Effector memory CD4-positive, alpha-beta T cell (primary cell): ENCODE measurements at places on chromosomes 1 and 21.
A peak's percentile ranks its signal among the peaks of the same experiment; 100 is the strongest.

GRCh38 chr1:179380299-179380698 is 14.5 kb downstream of the AXDND1 start:
- no peak for DNase-seq

DNA sequence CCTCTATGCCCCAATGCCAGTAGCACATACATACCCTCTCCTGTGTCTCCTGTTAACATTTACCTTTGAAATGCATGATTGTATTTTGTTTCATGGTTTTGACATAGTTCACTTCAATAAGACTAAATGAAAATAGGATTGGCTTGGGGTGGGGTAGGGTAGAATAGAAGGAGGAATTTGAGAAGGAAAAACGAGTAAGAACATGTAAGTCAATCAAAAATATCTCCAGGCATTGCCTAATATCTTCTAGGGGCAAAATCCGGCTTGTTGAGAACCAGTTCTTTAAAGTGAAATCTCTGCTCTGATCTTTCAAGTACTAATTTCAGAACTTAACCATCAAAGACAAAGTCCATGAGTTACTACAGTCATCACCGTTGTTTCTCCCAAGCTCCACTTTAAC is 31.8 kb upstream of the RGS2 start:
- no peak for DNase-seq

DNA sequence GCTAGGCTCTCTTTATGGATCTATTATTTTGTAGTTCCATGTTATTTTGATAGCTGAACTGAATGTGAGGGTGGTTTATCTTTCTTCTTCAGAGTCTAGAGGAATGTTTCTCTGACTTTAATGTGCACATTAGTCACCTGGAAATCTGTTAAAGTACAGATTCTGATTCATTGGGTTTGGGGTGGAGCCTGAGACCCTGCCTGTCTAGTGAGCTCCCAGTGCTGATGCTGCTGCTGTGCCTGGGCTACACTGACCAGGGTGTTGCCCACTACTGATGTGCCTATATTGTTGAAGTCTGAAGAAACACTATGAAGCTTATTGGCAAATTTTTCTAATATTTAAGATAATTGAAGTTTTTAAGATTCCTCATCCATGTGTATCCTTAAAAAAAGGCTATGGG is 35.9 kb downstream of the CD46 start:
- no peak for DNase-seq

DNA sequence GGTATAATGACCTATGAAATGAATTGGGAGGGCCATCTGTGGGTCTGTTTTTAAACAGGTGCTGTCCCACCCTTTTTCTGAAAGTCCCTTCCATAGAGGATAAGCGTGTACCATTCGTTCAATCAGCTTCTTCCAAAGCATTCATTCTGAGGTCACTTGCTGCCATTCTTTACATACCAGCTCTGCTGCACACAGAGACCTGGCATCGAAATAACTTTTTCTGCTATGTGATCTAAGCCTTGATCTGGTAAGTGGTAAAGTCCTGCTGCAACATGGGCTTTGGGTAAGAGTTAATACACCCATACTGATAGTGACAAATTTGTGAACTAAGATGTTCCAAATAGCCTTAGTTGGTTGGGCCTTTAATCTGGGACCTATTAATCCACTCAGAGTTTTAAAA is 38.9 kb downstream of the DR1 start:
- no peak for DNase-seq

DNA sequence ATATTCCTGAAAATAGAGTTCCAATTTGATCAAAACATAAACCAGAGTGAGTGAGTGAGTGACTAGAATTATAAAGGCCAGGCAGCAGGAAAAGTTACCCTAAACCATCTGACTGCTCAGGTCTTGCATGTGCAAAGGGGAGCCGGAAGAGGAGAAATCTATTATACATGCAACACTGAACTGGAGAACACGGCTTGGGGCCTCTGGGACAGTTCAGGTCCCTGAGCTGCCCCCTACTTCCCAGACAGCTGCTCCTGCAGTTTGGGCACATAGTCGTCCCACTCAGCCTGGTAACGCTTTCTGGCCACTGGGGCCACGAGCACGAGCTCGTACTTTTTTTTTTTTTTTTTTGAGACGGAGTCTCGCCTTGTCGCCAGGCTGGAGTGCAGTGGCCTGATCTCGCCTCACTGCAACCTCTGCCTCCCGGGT is 40.1 kb downstream of the PTPRC start:
- no peak for DNase-seq

- no peak for DNase-seq
These were observed 49.8 kb downstream of the PRDM2 start for GRCh38 chr1:13749543-13750341.

DNA sequence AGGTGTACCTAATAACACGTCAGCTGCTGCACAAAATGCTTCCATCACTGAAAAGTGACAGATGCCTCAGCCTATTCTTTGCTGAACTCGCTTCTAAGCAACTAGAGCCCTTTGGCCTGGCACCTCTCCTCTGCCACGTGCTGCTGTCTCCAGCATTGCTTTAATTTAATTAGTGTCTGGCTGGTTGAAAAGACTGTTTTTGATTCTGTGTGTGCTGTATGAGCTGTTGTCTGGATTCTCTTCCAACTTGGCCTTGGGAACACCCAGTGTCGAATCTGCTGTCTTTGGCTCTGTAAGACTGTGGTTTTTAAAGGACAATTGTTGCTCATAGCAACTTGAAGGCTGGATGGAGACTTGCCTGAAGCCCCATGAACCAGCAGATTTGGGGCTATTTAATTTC is 109.5 kb downstream of the PSMG1 start:
- no peak for DNase-seq

GRCh38 chr1:57218487-57219079 is 205.3 kb downstream of the DAB1 start:
- no peak for DNase-seq

GRCh38 chr1:7975212-7975865 is 13.8 kb downstream of the PARK7 start:
- DNase-seq: peak; percentile 10

DNA sequence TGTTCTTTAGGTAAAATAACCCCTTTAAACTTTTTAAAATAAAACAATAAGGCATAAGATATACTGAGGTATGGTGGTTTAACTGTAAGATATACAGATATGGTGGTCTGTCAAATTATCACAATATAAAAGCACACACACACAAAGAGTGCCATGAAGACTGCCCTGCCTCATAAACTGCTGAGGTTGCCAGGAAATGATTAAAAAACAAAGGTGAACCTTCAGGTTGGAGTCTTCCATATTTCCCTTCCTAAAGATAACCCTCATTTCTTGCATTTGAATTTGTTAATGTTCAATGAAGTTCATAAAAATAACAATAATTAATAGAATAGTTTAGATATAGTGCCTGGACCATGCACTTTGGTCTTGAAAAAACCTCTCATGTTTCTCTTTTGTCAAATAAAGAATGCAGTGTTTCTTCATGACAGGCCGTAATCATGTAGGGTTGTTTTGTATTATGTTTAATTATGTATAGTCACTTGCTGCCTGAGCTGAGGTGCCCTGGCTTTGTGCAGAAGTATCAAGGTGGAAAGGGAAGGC is 123.6 kb upstream of the B3GALT2 start:
- DNase-seq: no peak

GRCh38 chr1:163320891-163321290 is 863 bp upstream of the NUF2 start:
- DNase-seq: no peak

- no peak for DNase-seq
These were observed 6.0 kb upstream of the CFAP141 start for GRCh38 chr1:154212083-154212482.

DNA sequence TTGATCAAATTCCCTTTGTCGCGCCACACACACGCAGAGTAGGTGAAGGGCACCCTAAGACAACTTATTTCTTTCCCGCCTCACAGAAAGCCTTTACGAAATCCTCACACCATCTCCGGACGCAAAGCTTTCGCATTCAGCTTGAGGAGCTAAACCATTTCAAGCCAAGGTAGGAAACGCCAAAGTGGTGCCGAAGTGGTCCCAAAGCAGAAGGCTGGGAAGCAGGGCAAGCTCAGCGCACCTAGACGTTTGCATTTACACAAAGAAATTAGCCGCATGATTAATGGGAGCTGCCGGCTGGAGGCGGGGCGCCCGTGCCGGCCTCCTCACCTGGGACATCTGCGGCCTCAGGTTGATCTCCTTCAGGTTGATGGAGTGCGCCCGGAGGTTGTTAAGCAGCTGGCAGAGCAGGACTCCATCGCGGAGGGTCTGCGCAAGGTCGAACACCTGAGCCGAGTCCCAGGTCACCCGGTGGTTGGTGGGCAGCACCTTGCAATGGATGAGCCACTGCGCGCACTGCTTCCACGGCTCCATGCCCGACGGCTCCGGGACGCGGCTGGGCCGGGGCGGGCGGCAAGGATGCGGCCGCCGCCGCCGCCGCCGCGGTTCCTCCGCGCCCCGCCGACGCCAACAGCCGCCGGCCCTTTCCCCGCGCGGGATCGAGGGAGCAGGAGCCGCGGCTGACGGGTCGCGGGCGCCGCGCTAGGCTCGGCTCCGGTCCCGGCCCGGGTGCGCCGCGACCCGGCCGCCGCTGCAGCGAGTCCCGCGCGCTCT is 457 bp downstream of the VAV3 start:
- DNase-seq: no peak

DNA sequence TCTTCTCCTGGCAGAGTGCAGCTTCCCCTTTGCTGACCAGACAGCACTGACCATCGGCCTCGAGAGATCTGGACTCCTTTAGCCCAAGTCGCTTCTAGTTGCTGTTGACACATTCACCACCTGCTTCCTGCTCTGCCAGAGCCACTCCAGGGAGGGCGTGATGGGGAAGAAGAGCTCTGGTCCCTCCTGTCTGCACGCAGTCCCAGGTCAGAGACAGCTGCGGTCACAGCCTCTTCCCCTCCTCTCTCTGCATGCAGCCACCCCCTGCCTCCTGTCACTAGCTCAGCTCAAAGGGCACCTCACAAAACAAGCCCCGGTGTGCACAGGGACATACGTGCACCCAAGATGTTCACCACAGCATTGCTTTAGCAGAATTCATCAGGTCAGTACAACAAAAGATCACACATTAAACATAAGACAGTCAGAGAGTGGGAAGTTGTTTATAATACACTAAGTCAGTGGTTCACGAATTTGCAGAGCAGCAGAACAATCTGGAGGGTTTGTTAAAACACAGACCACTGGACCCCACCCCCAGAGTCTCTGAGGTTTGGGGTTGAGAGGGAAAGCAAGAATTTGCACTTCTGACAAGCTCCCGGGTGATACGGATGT is 132.9 kb downstream of the SYF2 start:
- DNase-seq: no peak

- peak; percentile 10 for DNase-seq
These were observed 65.2 kb downstream of the SIK1 start for GRCh38 chr21:43361493-43362296.

DNA sequence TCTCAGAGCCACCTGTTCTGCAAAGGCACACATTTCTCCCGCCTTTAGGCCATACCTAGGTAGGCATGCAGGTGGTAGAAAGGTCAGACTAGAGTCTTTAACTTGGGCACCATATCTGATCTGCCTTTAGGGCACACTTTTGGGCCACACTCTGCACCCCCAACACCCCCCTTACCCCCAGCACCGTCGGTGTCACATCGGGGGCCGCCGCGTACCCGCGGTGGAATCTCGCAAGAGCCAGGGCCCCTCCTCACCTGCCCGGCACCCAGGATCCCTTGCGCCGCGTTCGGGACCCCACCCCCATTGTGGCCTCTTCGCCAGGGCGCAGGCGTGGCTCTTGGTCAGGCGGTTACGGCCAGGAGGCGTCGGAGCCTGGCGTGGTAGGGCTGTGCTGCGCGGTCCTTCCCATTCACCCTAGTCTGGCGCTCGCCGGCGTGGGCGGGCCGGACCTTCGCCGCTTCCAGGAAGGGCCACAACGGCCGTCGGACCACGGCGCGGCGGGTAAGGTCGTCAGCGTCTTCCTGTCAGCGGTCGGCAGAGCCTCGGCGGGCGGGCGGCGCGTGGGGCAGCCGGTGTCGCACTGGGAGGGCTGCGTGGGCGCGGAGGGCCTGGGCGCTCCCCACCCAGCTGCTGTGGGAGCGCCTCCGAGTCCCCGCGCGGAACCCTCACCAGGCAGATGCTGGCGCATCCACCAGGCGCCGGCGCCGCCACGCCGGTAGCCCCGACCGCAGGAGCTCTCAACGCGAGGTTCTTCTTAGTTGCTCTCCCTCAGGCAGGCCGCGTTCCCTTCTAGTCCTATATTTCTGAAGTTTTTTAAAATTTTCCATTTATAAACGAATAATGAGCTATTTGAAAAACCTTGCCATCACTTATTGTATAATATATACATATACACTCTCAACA is at the start of gene DNAH14:
DNAH14 (plus strand) TSS at position 341 of the 903 bp plus-strand sequence. CDS start 23,028 bp downstream, outside the sequence.
- no peak for DNase-seq

- DNase-seq: no peak
These were observed 27.7 kb downstream of the PTPRF start for GRCh38 chr1:43558346-43558841.

- no peak for DNase-seq
These were observed 113.6 kb downstream of the DMRTB1 start for GRCh38 chr1:53572815-53573173.

GRCh38 chr1:43367026-43367903 is 546 bp downstream of the ELOVL1 start:
- DNase-seq: no peak

- no peak for DNase-seq
These were observed 55.7 kb downstream of the ADGRL4 start for GRCh38 chr1:78950826-78951225.

DNA sequence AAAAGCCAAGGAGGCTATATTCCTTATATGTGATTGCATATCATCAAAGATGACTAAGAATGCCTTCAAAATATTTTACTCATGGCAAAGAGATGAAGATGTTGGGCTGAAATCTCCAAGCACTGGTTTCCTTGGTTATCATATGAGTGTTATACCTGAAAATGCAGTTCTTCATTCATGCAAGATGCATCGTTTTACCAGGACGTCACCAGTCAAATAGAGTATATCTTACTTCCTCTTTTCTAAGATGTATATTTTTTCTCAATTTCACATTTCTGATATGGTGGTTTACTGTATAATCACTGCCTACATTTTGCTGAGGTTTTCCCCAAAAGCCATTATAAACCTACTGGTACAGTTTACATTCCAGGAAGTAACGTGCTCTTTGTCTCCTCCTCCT is 1085.7 kb downstream of the NCAM2 start:
- DNase-seq: no peak

DNA sequence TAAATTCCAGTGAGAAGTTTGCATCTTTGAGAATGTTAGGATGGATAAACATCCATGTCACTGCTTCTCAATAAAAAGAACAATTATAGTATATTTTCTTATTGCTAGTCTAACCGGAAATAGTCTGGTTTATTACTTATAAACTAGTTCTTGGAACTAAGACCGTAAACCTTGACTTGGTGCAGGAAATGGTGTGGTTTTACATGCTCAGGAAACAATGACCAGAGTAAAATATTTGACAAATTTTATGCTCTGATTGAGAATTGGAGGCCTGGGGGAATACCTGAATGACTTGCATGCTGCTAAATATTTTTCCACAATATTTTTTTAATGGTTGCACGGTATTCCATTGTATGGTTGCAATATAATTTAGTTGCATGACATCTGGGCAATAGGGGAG is 76.3 kb downstream of the XCL2 start:
- DNase-seq: no peak

DNA sequence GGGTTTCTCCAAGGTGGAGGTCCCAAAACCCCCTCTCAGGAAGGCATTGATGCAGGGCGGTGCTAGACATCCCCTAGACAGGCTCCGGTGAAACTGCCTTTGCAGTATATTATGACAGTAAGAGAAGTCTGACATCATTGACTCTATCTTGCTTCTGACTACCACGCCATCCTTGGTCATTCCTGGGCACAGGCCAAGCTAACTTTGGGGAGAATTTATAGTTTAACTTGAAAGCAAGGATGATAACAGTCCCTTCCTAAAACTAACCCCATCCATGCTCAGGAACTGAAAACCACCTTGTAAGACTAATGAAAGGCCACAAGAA is 30.3 kb downstream of the RSPH1 start:
- DNase-seq: no peak
